Stimulated activated CD8-positive, alpha-beta memory T cell treated with anti-CD3 and anti-CD28 coated beads, Interleukin-2, amount 100 ng/mL, for 1 hour (primary cell): ENCODE measurements at places on chromosomes 7 and 10.

DNA sequence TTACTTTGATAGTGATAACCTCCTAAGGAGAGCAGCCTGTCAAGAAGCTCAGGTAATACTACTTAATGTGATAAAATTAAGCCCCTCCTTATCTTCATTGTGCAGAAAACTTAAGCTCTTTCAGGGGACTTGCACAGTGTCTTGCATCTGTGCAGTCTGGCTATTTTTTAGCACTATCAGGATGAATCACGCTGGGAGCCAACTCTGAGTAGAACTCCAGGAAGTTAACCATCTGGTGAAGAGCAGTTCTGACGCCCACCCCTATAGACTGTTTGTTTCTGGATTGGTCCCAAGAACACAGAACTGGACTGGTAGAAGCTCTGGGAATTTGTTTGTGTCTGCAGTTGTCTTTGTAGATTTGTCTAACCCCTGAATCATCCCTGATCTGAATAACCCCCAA is 41.9 kb downstream of the AGK start:
- no peak for DNase-seq

DNA sequence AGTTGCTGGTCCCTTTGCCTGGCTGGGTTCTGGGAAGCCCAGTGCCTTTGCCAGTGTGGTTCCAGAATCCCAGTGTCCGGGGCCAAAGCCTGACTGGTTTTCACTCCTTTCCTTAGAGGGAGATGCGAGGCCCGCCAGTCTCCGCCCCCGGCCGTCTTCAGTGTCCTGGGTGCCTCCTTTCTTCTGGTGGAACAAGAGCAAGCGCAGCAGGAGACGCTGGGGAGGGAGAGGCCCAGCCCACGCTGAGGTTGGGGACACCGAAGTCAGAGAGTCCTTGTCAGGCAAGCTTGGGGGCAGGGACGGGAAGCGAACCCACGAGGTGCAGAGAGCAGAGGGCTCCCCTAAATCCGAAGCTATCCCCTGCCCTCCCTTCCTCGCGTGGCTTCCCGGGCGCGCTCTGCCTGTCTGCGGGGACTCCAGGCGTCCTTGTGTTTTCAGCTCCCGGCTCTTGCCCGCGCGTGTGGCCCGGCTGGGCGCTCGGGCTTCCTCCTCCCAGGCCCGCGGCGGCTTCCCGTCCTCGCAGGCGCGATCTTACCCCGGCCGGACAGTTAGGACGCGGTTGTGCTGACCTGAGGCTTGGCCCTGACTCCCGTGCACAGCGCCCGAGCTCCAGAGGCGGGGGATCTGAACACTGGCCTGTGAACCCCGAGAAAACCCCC is 60.6 kb upstream of the UBE3C start:
- no peak for DNase-seq

- DNase-seq: no peak
Observed at GRCh38 chr10:55641601-55642000, 719.5 kb downstream of the ZWINT start.

DNA sequence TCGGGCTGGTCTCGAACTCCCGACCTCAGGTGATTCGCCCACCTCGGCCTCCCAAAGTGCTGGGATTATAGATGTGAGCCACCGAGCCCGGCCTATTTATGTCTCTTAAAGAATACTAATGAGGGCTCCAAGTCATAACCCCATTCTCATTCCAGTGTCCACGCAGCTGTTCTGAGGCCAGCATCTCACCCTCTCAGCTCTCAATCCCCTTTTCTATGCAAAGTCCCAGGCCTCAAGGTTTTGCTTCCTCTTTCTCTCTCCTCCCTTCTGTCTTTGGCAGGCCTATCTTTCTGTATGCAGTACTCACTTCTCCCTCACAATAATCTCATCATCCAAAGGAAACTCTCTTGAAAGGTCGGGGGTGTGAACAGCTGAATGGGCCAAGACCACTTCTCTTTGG is 28.0 kb upstream of the VSIR start:
- no peak for DNase-seq

GRCh38 chr10:46031648-46032532 is 1.5 kb upstream of the NCOA4 start:
- no peak for DNase-seq

- no peak for DNase-seq
Observed at GRCh38 chr10:73915206-73915851, 4.4 kb downstream of the PLAU start.

DNA sequence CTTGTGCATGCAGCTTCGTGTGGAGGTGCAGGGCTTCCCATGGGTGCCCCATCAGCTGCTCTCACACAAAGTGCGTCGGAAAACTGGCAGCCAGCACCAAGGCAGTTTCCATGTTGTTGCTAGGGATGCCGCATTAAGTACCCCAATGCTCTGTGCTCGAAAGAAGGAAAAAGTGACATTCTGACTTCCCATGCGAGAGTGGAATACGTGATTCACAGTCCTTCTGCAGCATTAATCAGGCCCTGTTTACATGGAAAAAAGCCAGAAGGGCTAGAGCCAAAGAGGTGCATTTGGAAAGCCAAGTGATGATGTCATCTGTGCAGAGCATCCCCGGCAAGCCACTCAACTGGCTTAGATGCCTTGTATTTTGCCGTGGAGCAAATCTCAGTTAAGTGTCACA is 258.3 kb downstream of the GATA3 start:
- no peak for DNase-seq

- DNase-seq: no peak
Observed at GRCh38 chr7:135390829-135391228, 119.1 kb downstream of the CNOT4 start.

- DNase-seq: no peak
Observed at GRCh38 chr7:1290679-1291356, 58.1 kb downstream of the UNCX start.

DNA sequence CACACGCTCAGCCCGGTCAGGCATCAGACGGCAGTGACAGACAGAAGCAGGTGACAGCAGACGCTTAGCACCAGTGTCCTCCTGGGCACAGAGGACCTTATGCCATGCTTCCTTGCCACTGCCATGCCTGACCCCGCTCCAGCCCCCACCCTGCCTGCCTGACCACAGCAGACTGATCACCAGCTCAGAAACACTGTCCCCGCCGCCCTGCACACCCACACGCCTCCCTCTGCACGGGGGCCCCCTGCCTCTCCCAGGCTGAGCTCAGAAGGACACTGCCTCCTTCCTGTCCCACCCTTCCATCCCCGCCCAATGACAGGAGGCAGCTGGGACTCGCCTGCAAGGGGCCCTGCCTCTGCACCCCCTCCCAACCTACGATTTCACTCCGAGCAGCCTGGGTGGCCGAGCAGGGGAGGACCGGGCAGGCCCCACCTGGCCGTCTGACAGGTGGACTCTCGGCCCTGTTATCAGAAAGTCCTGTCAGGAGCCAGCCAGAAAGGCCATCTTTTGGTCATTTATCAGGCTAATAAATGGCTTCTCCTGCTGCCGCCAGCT is 183.4 kb downstream of the ELFN1 start:
- no peak for DNase-seq
